Activated effector memory CD4-positive, alpha-beta T cell treated with Interleukin-2 at 50 U/mL for 16 hours (primary cell): ENCODE measurements at places on chromosomes 5 and 9.

DNA sequence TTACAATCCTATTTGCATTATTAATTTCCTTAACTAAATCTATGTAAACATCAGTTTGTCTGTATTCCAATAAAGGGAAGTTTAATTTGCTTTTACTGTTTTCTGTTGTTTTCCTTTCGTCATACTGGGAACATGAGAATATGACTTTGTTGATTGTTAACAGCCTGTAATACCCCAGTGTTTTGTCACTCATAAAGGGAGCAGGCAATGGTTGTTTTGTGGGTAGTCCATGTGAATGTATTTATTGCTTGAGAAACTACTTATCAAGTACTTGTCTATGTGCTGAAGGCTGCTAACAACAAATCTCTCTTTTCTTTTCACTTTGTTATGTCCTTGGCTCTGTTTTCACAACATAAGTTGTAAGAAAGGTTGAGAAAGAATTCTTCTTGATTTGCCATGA, 1070.2 kb upstream of the ACO1 start:
- no peak for DNase-seq

- no peak for DNase-seq
Observed at GRCh38 chr5:123371575-123372179, 51.5 kb downstream of the CEP120 start.

- no peak for DNase-seq
Observed at GRCh38 chr9:100303747-100304146, 49.0 kb downstream of the TEX10 start.

DNA sequence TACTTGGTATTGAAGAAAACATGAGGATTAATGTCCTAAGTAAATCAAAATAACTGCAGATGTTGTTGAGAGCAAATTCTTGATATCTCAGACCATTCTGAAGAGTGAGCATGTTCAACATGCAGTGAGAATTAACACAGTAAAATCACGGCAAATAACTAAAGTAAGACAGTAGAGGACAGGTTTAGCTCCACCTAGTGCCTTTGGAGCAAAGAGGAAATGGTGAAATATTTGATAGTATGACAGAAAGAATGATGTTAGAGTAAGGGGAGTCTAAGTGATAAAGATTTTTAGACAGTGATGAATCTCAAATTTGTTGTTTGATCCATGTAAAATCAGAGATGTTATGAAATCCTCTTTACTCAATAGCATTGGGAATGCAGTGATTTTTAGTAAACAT, 424.2 kb downstream of the TMEM161B start:
- DNase-seq: no peak

DNA sequence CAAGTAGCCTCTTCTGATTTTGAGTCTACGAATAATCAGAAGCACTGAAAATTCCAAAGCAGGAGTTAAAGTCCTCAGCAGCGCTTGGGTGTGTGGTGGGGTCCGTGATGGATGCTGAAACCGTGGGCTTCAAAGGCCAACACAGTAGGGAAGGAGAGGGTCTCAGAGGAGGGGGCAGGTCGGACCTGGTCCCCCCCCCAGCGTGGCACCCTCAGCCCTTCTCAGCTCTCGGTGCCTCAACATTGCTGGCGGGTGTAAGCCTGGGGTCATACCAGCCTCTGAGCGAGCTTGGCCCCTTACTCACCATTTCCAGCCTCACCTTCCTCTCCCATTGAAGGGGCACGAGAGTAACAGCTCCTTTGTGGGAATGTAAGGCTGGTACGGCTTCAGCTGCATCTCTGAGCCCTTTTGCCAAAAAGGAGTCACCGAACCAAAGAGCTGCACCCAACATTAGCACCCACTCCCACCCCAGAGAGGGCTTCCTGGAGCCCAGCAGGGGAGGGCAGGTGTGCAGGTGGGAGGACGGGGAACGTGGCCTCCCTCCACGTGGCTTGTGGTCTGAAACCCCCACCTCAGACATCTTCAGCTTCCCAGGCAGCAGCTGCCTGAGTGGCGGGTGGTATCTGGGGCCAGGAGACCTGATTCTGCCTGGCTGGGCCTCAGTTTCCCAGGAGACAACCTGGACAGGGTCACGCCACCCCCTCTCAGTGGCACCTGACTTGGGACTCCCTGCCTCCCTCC, 6.7 kb upstream of the LCN1 start:
- no peak for DNase-seq

DNA sequence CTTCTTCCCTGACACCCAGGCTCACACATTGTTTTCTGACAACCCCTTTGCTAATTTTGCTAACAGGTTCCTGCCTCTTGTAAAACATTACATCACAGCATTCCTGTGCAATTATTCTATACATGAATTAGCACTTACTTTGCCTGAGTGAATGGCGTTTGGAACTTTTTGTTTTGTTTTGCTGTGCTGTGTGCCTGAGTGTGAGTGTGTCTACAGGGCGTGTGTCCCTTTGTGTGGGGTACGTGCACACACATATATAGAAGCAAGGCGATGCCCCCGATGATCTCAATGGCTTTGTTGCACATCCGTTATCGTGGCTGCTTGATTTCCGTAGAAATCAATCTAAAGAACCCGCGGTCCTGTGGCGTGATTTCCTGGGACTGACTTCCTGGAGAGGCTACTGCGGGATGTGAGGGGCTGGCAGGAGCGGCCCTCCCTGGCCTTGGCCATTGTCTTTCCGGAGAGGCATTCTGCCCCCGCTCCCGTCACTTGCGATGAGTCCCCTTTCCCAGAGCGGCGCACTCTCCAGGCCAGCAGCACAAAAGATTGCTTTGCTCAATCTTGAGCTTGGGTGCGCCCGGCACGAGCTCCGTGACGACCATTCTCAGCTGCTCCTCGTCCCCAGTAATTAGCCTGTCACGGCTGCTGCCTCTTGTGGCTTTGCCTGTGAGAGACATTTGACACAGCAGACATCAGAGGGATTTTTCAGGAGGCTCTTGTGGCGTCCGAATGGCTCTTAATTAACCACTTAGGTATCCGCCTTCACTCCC, 398.1 kb upstream of the IRX1 start:
- no peak for DNase-seq

DNA sequence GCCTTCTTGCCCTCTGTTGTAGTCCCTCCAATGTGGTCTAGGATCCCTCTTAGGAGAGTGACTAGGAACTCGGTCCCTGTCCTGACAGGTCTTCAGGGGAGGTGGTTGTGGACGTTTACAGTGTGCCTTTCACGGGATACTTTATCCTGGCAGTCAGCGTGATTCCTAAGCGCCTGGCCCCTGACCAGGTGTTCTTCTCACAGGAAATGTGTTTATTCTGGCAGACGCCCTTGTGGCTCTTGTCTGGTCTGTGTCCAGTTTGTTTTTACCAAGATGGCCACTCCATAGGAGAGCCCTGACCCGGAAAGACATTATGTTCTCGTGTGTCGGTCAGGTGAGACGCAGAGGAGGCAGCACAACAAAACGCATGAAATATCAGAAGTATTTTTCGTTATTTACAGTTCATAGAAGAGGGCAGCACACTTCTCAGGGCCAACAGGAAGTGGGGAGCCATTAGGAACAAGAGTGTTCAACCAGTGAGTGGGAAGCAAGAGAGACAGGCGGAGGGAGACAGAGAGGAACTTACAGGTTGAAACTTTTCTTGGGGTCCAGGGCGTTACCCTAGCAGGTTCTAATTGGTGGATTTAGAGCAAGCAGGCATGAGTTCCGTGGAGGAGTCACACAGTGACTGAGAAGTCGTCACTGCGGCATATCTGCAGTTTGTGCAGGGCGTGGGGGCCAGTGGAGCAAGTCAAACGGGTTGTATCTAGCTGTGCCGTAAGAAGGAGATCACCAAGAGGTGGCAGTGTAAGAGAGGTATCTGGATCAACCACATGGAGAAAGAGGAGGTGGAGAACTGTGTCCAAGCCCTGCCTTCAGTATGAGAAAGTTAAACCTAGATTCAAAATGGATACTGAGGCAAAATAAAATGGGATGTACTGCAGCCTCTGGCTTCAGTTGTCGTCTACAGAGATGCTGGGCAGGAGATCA, 412.9 kb downstream of the ZSWIM6 start:
- DNase-seq: no peak

DNA sequence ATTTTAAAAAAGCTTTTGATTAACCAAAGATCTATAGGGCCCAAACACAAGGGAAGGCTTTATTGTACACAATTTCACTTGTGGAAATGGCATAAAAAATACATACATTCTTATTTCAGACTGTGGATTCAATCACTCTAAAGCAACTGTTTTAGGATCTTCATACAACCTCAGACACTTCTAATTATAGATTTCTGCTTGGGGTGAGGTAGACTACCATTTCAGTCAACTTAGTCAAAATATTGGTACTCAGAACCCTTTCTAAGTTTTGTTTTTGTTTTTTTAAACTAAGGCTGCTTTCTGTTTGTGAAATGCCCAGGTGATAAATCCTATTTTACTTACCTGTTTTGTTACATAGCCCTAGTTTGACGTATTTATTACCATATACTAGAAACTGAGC, 284.5 kb upstream of the RASA1 start:
- DNase-seq: no peak
